HFF-Myc (cell line): ENCODE measurements at places on chromosomes 6 and 20.
A peak's percentile ranks its signal among the peaks of the same experiment; 100 is the strongest.

- no peak for DNase-seq
Measured at GRCh38 chr20:24762371-24762770, 186.7 kb upstream of the CST7 start.

DNA sequence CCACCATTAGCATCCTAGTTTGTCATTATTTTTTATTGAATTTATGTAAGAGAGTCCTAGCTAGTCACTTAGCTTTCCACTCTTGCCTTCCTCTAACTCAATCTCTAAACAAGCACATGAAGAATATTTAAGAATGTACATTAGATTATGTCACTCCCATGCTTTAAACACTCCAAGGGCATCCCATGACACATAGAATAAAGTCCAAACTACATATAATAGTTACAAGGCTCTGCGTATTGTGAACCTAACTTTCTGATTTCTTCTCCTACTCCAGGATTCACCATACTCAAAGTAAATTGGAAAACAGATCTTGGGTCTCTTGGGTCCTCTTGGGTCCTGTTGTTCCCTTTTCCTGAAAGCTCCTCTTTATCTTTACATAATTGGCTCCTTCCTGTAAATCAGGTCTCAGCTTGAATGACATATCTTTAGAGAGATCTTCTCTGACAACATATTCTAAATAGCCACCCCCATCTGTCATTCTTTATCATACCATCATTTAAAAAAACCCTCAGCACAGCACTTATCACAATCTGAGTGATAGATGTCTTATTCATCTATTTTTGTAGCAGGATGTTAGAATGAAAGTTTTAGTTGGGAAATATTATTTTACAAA is 1042.4 kb upstream of the FLRT3 start:
- no peak for DNase-seq

DNA sequence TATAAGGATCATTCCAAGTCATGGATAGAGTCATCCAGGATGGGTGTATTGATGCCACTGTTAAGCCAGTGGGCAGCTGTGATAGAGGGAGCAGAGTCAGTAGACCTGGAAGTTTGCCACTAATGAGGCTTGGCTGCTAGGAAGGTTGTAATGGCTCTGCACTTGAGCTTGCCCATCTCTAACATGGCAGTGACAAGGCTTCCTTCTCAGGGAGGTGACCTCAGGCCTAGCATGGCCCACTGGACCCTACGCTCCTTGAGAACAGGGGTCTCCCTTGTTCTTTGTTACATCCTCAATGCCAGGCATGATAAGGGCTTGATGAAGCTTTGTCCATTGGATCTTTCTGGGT is 155.1 kb downstream of the CD83 start:
- DNase-seq = no peak

- DNase-seq = no peak
Measured at GRCh38 chr6:51738614-51739013, 348.8 kb downstream of the PKHD1 start.

GRCh38 chr6:41334482-41335040 is 847 bp upstream of the NCR2 start:
- DNase-seq = no peak

- no peak for DNase-seq
Measured at GRCh38 chr20:36463212-36464061, 77.9 kb upstream of the MYL9 start.

DNA sequence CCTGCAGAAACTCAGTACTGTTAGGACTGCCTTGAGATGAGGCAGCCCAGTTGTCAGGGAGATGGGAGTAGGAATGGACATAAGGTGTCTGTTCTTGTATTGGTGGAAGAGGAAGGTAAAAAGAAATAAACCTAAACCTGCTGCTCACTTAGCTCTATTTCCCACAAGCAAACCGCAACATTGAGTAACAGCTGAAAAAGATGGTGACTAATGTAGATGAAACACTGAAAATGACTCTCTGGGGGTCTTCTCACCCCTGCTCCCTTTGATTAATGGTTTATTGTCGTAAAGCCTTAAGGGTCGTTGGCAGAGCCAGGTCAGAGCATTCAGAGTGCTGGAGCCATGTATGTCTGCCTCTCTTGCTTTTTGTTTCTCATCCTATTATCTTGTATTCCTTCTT is 87.5 kb downstream of the FOXO3 start:
- DNase-seq = no peak

- DNase-seq = no peak
Measured at GRCh38 chr6:90350689-90351554, 54.3 kb upstream of the BACH2 start.

DNA sequence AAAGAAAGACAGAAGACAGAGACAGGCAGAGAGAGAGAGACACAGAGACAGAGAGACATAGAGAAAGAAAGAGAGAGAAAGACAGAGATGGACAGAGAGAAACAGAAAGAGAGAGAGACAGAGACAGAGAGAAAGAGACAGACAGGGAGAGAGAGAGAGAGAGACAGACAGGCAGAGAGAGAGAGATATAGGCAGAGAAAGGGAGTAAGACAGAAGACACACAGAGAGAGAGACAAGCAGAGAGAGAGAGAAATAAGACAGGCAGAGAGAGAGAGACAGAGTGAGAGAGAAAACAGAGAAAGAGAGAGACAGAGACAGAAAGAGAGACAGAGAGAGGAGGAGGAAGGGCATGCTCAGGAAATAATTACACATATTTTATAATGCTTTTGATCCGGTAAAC is 758.3 kb upstream of the DEFB115 start:
- no peak for DNase-seq

DNA sequence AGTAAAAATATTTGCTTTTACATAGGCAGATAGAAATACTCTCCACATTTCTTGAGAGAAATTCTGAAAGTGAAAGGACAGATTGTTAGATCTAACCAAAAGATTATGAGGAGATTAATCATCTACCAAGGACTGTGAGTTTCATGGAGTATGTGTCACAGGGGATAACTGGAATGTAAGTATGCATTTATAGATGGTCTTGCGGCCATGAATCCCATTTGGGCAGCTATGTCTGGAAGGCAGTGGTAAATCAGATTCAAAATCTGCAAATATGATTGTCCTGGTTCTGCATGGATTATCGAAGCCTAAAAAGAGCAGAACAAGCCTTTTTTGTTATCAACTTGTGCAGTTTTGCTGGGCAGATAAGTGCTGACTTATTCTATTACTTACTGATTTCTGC is 293.8 kb downstream of the RFPL4B start:
- DNase-seq = no peak

DNA sequence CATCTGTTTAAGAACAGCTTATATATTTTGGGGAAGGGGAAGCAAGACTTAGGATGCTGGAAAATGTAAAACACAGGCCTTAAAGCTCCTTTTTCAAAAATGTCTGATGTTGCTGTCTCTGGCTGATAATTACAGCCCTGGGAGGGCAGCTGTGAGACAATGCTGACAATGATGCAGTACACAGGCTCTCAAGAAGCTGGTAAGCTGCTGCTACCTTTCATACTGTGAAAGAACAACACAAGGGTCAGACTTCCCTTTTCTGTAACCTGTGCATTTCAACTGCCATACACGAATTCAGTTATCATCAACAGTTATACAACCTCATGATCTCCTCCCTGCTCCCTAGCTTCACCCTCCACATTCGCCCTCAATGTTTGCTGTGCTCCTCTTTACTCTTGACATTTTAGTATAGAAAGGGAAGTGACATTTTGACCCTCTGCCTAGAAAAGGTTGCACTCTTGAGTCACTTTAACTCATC is 25.2 kb downstream of the MAP7 start:
- DNase-seq = no peak

DNA sequence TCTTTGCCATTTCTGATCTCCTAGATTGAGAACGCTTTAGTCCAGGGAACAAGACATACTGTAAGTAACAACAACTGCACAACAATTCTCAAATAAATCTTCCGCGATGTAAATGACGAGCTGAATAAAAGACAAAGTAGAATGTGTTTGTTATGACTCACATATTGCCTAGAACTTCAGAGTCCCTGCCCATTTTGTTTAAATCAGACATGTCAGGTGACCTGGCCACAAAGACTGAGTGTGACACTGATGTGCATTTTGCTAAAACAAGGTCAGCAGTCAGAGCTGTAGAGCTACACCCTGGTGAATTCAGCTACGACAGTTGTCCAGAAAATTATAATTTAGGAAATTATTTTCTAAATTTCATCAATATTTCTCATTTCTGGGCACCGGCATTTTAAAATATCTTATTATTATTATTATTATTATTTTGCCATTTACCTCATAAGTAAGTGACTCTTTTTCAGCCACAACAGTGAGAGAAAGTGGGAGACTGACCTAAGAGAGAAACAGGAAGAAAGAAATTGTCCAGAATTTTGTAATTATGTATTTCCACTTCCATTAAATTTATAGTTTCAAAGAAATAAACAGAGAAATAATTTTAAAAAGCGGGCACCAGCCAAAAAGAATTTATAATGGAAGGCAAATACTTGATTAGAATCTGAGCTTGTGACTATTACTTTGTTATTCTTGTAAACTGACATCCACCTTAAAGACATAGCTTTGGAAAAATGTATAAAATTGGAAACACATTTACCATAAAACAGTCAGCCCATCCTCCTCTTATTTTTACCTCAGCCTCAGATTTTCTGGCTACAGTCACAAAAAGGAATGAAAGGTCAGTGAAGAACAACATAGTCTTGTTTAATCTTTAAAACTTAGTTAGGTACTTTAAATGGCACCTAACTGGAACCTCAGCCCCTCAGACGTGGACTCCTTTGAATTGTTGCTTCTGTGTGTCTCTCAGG is 157.0 kb upstream of the CITED2 start:
- no peak for DNase-seq

DNA sequence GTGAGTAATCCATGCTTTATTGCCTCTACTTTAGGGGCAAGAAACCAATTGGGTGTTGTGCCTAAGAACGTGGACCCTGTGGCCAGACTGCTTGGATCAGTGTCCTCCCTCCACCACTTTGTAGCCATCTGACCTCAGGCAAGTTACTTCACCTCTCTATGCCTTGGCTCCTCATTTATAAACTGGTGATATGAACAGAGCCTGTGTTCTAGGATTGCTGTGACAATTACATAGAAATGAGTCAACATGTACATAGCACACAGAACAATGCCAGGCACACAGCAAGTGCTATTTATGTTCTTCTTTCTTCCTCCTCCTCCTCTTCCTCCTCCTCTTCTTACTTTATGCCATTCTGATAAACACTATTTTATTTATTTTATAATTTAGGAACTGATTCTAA is 339.4 kb downstream of the CD83 start:
- no peak for DNase-seq

GRCh38 chr6:63637865-63638445 is 2.4 kb downstream of the PHF3 start:
- no peak for DNase-seq

GRCh38 chr6:2132416-2132815 is 113.0 kb downstream of the GMDS start:
- DNase-seq = no peak

GRCh38 chr6:80209430-80209829 is 103.0 kb downstream of the BCKDHB start:
- DNase-seq = no peak

- DNase-seq = no peak
Measured at GRCh38 chr6:23969344-23969743, 156.7 kb upstream of the NRSN1 start.

- no peak for DNase-seq
Measured at GRCh38 chr6:132812756-132813172, 1.6 kb upstream of the RPS12 start.

DNA sequence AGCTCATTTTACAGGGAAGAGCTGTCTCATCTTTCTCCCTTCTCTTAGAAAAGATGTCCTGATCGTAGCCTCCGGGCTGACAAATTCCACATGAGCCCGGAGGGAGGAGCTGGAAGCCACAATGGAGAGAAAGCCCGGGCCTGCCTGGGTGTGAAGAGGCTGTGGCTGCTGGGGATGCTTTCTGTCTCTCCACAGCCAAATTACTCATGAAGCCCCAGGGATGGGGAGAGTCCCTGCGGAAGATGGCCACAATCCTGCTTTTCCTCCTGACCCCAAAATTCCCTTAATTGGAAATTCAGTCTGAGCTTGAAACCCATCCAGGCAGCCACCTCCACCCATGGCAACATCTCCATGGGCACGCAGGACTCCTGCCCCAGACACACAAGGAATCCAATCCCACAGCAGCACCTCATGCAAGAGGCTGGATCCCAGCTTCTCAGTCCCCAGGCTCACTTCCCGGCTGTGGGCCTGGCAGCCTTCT is 32.4 kb downstream of the JPH2 start:
- no peak for DNase-seq

DNA sequence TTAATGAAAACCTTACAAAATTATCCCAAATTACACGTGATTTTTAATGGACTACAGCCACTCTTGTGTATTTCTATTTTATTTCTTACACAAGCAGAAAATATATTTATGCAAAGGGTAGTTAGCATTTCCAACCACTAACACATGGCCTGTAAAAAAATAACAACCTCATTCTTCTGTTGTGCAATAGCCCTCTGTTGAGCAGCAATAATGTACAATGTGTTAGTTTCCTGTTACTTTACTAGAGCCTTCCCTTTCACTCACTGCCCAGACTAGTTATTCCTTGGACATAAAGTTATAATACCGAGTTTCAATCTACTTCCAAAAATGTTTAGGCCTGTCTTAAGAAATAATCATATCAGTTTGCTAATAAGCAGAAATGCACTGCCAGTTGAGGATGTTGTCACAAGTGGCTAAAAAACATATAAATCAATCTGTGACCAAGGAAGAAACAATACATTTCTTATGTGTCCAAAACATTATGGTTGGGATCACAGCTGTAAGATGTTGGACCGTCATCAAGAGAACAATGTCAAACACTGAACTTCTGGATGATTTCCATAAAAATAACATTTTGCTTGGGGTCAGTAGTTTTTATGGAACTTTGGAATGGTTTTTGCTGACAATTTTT is 73.6 kb upstream of the RNF146 start:
- DNase-seq = no peak

GRCh38 chr6:26124781-26125685 is 37.8 kb downstream of the HFE start:
- DNase-seq = no peak

GRCh38 chr6:122683989-122684651 is 73.9 kb downstream of the PKIB start:
- no peak for DNase-seq

- DNase-seq = no peak
Measured at GRCh38 chr20:21921251-21921650, 215.8 kb downstream of the PAX1 start.

GRCh38 chr6:18978337-18979128 is 591.4 kb downstream of the RNF144B start:
- DNase-seq = no peak

GRCh38 chr6:35096129-35096862 is 44.8 kb downstream of the TCP11 start:
- peak; percentile 59 for DNase-seq

- no peak for DNase-seq
Measured at GRCh38 chr6:13490402-13490801, 3.0 kb upstream of the GFOD1 start.

GRCh38 chr20:58492795-58493524 is 22.2 kb downstream of the APCDD1L start:
- DNase-seq = no peak

- no peak for DNase-seq
Measured at GRCh38 chr20:58140787-58141425, 87.5 kb downstream of the ANKRD60 start.

DNA sequence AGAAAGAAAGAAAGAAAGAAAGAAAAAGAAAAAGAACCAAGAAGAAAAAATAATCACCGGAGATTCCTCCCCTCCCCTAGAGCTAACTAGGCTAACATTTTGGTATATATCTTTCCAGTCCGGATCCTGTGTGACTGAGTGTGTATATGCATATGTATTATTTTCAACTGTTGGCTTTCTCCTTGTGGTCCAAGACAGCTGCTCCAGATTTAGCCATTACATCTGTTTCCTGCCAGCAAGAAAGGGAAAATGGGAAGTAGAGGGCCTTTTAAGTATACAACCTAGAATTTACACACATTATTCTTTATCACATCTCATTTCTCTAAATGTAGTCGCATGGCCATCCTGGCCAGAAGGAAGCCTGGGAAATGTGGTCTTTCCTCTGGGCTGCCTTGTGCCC is 15.2 kb downstream of the SLC52A3 start:
- no peak for DNase-seq
